GM23248 (cell line): ENCODE measurements at places on chromosomes 7 and 10. TPM values are rescaled to one million over a fixed set of nuclear protein-coding genes. Genes with fewer than 3 reads are reported as not detected.

- no peak for DNase-seq
- no peaks in the 10 kb centered on the region for H3K36me3 ChIP-seq
- H3K27me3 ChIP-seq = no peaks in the 10 kb centered on the region
- no peak overlapping the region for H3K27ac ChIP-seq
- no peak overlapping the region for H3K4me3 ChIP-seq
- H3K4me1 ChIP-seq = no peaks in the 10 kb centered on the region
These were observed 144.3 kb downstream of the KCNMA1 start for GRCh38 chr10:77493239-77493806.

The SMKR1 gene
- total RNA-seq = not detected in 2 replicates

GRCh38 chr10:33478089-33478674, 143.7 kb upstream of the NRP1 start:
- no peaks in the 10 kb centered on the region for H3K27me3 ChIP-seq
- no peak overlapping the region for H3K27ac ChIP-seq
- no peak for DNase-seq
- H3K4me3 ChIP-seq = no peak overlapping the region
- H3K36me3 ChIP-seq = no peaks in the 10 kb centered on the region
- H3K4me1 ChIP-seq = no peaks in the 10 kb centered on the region

DNA sequence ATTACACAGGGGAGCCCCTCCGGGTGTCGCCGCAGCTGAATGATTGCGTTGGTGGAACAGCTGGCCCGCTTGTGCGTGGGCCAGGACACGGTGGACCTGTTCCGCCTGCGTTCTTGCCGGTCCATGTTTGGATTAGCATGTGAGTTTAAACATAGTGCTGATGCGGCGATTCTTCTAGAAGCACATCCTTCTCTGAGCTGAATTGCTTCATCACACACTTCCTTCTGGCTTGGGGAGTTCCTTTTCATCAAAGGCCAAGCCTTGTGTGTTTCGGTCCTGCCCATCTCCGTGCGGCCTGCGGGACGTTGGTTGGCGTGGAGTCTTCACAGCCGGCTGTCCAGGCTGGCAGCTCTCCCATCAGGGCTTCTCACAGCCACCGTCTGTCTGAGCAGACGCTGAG, 45.5 kb upstream of the SLC29A4 start:
- H3K27me3 ChIP-seq = no peaks in the 10 kb centered on the region
- H3K27ac ChIP-seq = no peak overlapping the region
- peak; percentile 71 for DNase-seq
- H3K4me1 ChIP-seq = no peaks in the 10 kb centered on the region
- no peaks in the 10 kb centered on the region for H3K36me3 ChIP-seq

The HOXA1 gene
- total RNA-seq = 0.89 and 0.97 TPM in 2 replicates

GRCh38 chr7:147904219-147904576, 686.4 kb upstream of the C7orf33 start:
- no peak for DNase-seq
- no peak overlapping the region for H3K27ac ChIP-seq

DNA sequence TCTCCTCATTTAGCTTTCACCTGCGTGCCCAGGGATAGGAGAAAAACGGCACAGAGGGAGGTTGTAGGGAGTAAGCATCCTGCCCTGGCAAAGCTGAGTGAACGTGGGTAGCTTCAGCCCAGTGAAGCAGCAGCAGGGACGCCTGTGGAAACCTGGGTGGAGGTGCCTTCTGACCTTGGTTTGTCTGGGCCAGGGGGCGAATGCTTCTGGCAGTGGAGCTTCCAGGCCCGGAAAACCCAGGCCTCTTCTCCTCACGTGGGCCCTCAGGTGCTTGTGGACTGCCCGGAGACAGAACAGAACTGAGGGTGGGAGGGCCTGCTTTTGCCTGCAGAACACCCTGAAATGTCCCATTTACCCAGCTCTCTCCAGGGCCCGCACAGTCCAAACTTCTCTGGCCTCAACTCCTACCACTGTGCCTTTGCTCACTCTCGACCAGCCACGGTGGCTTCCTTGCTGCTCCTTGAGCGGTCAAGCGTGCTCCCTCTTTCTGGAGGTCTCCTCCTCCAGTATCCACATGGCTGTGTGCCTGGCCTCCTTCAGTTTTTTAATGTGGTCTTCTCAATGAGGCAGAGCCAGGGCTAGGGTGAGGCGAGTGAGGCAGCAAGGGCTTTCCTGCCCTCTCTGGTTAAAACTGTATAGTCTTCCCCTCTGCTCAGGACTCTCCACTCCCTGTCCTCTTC, 62.4 kb downstream of the TMEM209 start:
- no peak overlapping the region for H3K27ac ChIP-seq
- DNase-seq = no peak
- H3K27me3 ChIP-seq = no peaks in the 10 kb centered on the region
- H3K36me3 ChIP-seq = no peaks in the 10 kb centered on the region

- H3K36me3 ChIP-seq = no peaks in the 10 kb centered on the region
- H3K27ac ChIP-seq = peak overlapping the region; percentile 21; the same call in 1 of the 2 replicates
- peaks cover 20% of the 10 kb centered on the region for H3K4me1 ChIP-seq
These were observed 580 bp downstream of the EEPD1 start for GRCh38 chr7:36153571-36154097.

- H3K36me3 ChIP-seq = peaks cover 5% of the 10 kb centered on the region; the same call in 1 of the 2 replicates
- H3K4me1 ChIP-seq = peaks cover 14% of the 10 kb centered on the region
- peak overlapping the region; percentile 99 for H3K27ac ChIP-seq
- H3K4me3 ChIP-seq = peak overlapping the region; percentile 99
These were observed 2.0 kb downstream of the EIF3A start for GRCh38 chr10:119078422-119079179.

The PRKCQ gene
- not detected in 2 replicates for total RNA-seq

- no peak overlapping the region for H3K27ac ChIP-seq
- H3K4me3 ChIP-seq = no peak overlapping the region
- no peak for DNase-seq
- H3K27me3 ChIP-seq = no peaks in the 10 kb centered on the region
- H3K36me3 ChIP-seq = no peaks in the 10 kb centered on the region
These were observed 431.6 kb upstream of the GALNT17 start for GRCh38 chr7:70700055-70700940.

The INA gene
- total RNA-seq = not detected in 2 replicates
